ENCODE measurements at places on chromosomes 11 and 22. TPM values are rescaled to one million over a fixed set of nuclear protein-coding genes. Genes with fewer than 3 reads are reported as not detected.

MUC6 gene
- total RNA-seq = under 0.01 TPM

SYT7 gene
- 27.5 TPM for total RNA-seq

CFL1 gene
- 666 TPM for total RNA-seq

KRTAP5-7 gene
- not detected for total RNA-seq

NXPE1 gene
- total RNA-seq = not detected

CCDC89 gene
- 0.25 TPM for total RNA-seq
